ENCODE measurements at places on chromosomes 1 and 21. TPM values are rescaled to one million over a fixed set of nuclear protein-coding genes. Genes with fewer than 3 reads are reported as not detected.

UMODL1 gene
- total RNA-seq, result not detected

DDR2 gene
- 5.8 TPM for total RNA-seq

PTGFR gene
- 0.35 TPM for total RNA-seq

VASH2 gene
- total RNA-seq, result 0.53 TPM

MSTO1 gene
- 15.9 TPM for total RNA-seq

APOBEC4 gene
- not detected for total RNA-seq

LRRIQ3 gene
- total RNA-seq, result 0.10 TPM

PODN gene
- 0.24 TPM for total RNA-seq

ATP1A4 gene
- not detected for total RNA-seq

ZC3H12A gene
- total RNA-seq, result 7.2 TPM

ITPKB gene
- 73.0 TPM for total RNA-seq

LCE1D gene
- total RNA-seq, result not detected
